ENCODE measurements at places on chromosomes 4 and X. TPM values are rescaled to one million over a fixed set of nuclear protein-coding genes. Genes with fewer than 3 reads are reported as not detected.
A peak's percentile ranks its signal among the peaks of the same experiment; 100 is the strongest.

Gene BEX2
- total RNA-seq, result 82.5 TPM

Gene NXF2
- not detected for total RNA-seq

Gene CXXC4
- total RNA-seq, result 10.2 TPM

Gene ZNF732
- total RNA-seq, result 1.4 TPM

Gene PHEX
- total RNA-seq, result 1.2 TPM

Gene CFAP97
- 48.0 TPM for total RNA-seq

DNA sequence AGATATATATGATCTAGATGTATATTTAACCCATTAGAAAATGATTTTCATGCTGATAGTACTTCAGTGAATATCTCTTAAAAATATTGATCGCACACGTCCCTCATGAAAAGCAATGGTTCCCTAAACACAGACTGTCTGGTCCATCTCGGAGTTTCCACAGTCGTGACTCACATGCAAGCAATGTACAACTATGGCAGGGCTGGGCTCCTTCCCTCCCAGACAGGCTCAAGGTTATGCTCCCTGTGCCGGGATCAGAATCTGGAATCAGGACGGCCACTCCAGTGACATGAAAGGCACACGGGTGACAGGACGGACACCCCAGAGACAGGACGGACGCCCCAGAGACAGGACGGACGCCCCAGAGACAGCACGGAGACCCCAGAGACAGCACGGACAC, 40.2 kb upstream of the PPP2R3B start:
- DNase-seq, result no peak

DNA sequence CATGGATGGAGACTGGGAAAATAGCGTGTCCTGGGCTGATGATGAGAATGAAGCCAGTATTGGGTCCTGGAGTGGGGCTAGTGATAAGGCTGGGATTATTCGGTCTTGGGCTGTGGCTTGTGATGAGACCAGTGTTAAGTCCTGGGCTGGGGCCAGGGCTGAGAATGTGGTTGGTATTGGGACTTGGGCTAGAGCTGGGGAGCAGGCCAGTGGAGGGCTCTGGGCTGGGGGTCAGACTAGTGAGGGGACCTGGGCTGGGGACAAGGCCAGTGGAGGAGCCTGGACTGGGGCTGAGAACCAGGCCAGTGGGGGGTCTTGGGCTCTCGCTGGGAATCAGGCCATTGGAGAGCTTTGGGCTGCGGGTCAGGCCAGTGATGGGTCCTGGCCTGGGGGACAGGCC, 6.7 kb downstream of the ARMCX4 start:
- no peak for DNase-seq

- no peak for DNase-seq
Measured at GRCh38 chr4:175805846-175806245, 6.2 kb downstream of the GPM6A start.

- DNase-seq, result no peak
Measured at GRCh38 chr4:111988514-111988913, 156.7 kb upstream of the FAM241A start.

- DNase-seq, result no peak
Measured at GRCh38 chr4:1715002-1715758, 3.1 kb upstream of the SLBP start.

GRCh38 chr4:25722964-25723363, 67.3 kb downstream of the SLC34A2 start:
- DNase-seq, result no peak

GRCh38 chr4:168634276-168634802, 137.5 kb downstream of the PALLD start:
- peak; percentile 62 for DNase-seq

- no peak for DNase-seq
Measured at GRCh38 chrX:16251782-16252181, 84.5 kb downstream of the MAGEB17 start.

GRCh38 chrX:106748377-106748776, 21.9 kb downstream of the RNF128 start:
- no peak for DNase-seq

DNA sequence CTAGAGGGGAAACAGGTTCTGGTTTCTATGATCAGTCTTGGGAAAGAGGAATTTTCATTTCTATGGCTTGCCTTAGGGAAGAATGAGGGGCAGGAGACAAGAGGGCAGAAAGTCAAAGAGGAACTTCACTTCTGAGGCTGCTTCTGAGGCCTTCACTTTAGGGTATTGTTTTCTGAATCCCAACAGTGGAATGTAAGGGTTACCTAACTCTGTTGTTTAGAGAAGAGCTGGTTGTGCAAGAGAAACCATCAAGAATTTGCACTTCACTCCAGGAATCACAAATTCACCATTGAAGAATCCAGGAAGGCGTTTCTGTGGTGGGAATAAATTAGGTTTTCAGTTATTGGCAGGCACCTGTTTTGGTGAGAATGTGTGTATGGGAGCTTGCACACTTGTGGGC, 126.7 kb upstream of the AMOT start:
- DNase-seq, result no peak

GRCh38 chr4:183038436-183038835, 60.6 kb upstream of the WWC2 start:
- DNase-seq, result no peak

DNA sequence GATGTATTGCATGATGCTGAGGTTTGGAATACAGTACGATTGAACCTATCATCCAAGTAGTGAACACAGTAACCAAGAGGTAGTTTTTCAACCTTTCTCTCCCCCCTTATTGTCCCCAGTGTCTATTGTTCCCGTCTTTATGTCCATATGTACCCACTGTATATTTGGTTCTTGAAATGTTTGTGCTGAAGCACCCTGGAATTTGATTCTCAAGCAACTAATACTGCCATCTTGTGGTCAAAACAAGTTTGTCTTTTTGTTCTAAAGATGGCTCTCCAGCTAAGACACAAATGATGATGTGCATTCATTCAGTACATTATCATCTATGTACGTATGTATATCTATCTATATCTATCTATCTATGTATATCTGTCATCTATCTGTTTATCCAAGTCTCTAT, 33.5 kb upstream of the DCX start:
- peak; percentile 31 for DNase-seq

DNA sequence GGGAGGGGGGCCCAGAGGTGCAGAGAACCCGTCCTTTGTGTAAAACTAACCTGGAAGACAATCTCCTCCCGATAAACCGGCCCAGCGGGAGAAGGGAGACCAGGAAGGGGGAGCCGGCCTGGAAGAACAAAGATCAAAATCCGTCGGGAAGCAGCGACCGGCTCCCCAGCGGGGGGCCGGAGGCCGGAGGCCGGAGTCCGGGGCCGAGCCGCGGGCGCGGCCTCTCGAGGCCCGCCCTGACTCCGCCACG, 552 bp downstream of the ZDHHC9 start:
- no peak for DNase-seq

- DNase-seq, result no peak
Measured at GRCh38 chr4:41504167-41504818, 33.7 kb upstream of the LIMCH1 start.

DNA sequence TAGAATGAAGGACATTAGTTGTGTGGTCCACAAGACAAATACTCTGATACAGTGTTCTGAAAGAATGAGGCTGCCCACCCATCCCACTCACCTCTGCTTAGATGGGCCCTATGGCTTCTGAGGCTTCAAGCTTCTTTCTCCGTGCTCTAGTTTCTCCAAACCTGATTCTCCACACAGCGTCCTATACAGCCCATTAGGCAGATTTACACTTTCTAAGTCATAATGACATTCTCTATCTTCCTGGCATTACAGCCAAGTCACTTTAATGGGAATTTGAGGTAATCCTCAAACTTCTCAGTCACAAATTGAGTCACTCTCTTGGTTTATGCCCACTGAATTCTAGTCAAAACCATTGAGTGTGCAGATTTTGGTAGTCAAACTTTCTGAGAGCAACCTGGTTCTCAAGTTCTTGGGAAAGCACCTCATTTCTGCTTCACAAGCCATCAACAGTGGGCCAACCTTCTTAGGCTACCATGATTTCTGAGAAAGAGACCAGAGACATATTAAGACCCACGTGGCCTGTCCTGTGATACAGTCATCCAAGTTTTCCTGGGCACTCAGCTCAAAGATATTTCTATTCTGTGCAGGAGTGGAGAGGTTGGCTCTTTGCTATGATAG, 6.2 kb upstream of the SETD7 start:
- no peak for DNase-seq

GRCh38 chrX:45126158-45126557, 74.5 kb downstream of the DIPK2B start:
- no peak for DNase-seq

DNA sequence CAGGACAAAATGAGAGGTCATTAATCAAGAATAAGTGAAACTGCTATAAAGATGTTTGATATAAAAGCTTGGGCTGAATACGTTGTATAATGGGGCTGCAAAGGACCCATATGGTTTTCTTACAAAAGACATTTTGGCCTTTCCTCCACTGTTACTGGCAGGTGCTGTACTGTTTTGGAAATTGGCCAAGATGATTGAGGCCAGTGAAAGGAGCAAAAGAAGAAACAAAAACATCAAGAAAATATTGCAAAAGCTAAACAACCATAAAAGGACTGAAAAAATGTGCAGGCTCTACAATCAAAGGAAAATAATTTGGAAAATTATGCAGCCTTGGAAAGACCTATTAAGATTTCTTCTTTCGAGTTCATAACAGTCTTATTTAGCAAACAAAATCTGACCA, 222.2 kb upstream of the PPP1R2C start:
- no peak for DNase-seq
